Kidney (tissue), 22 donors: ENCODE measurements at places on chromosomes 16 and 17. TPM values are rescaled to one million over a fixed set of nuclear protein-coding genes. Genes with fewer than 3 reads are reported as not detected.

DNA sequence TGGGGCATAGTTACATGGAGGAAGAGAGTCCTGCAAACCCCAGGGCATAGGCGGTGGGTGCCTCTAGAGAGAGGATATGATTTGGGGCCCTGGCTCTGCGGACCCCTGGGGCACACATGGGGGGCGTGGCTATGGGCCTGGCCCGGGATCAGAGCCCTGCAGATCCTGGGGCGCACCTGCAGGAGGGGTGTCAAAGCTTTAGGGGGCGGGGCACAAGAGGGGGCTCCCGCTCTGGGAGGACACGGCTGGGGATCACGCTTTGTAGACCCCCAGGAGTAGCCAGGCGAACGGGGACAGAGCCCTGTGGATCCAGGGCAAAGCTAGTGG, 497 bp downstream of the BCL7C start:
- H3K4me1 ChIP-seq, result peaks cover 23% of the 10 kb centered on the region
- no peaks in the 10 kb centered on the region for H3K27me3 ChIP-seq
- H3K27ac ChIP-seq, result peak overlapping the region; percentile 91
- DNase-seq, result peak; percentile 40
- peaks cover 5% of the 10 kb centered on the region for H3K36me3 ChIP-seq

GRCh38 chr16:878886-879285, 78.4 kb upstream of the GNG13 start:
- no peak for DNase-seq
- H3K4me1 ChIP-seq, result no peaks in the 10 kb centered on the region
- H3K36me3 ChIP-seq, result no peaks in the 10 kb centered on the region
- no peak overlapping the region for H3K4me3 ChIP-seq

- no peaks in the 10 kb centered on the region for H3K27me3 ChIP-seq
- DNase-seq, result no peak
- H3K4me3 ChIP-seq, result peak overlapping the region; percentile 64
- H3K4me1 ChIP-seq, result no peaks in the 10 kb centered on the region
Measured at GRCh38 chr17:18858567-18859245, 775 bp downstream of the PRPSAP2 start.

DNA sequence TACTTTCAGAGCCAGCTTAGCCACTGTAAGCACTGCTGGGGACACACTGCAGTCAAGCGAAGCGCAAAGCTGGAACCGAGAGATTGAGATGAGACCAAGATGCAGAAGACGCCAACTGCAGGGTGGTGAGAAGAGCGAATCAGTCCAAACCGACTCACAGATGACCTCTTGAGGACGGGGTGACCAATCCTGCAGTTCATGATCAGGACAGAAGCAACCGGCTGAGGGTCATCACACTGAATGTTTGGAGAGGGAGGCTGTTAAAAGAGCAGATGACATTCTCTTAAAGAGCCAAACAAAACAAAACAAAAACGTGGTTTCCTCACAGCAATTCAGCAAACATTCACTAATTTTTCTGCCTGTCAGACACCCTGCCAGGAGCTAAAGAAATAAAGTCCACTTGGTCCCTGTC, 8.5 kb downstream of the HASPIN start:
- H3K4me1 ChIP-seq, result no peaks in the 10 kb centered on the region
- no peak overlapping the region for H3K4me3 ChIP-seq
- H3K27ac ChIP-seq, result no peak overlapping the region
- peak; percentile 61 for DNase-seq
- no peaks in the 10 kb centered on the region for H3K36me3 ChIP-seq

- H3K4me1 ChIP-seq, result peaks cover 11% of the 10 kb centered on the region
- H3K27ac ChIP-seq, result peak overlapping the region; percentile 96
- no peaks in the 10 kb centered on the region for H3K27me3 ChIP-seq
- H3K4me3 ChIP-seq, result peak overlapping the region; percentile 69
- no peaks in the 10 kb centered on the region for H3K36me3 ChIP-seq
Measured at GRCh38 chr16:46973996-46974324, 486 bp upstream of the DNAJA2 start.

- H3K36me3 ChIP-seq, result no peaks in the 10 kb centered on the region
- H3K4me1 ChIP-seq, result no peaks in the 10 kb centered on the region
- no peak overlapping the region for H3K4me3 ChIP-seq
- no peak for DNase-seq
- H3K27ac ChIP-seq, result no peak overlapping the region
Measured at GRCh38 chr17:7060165-7060891, 16.4 kb upstream of the SLC16A11 start.

Gene CDK10
- 118 TPM for total RNA-seq

- no peaks in the 10 kb centered on the region for H3K4me1 ChIP-seq
- H3K4me3 ChIP-seq, result no peak overlapping the region
- no peaks in the 10 kb centered on the region for H3K36me3 ChIP-seq
- no peaks in the 10 kb centered on the region for H3K27me3 ChIP-seq
- peak; percentile 45 for DNase-seq
- no peak overlapping the region for H3K27ac ChIP-seq
Measured at GRCh38 chr16:7268182-7268581, 64.5 kb upstream of the RBFOX1 start.

DNA sequence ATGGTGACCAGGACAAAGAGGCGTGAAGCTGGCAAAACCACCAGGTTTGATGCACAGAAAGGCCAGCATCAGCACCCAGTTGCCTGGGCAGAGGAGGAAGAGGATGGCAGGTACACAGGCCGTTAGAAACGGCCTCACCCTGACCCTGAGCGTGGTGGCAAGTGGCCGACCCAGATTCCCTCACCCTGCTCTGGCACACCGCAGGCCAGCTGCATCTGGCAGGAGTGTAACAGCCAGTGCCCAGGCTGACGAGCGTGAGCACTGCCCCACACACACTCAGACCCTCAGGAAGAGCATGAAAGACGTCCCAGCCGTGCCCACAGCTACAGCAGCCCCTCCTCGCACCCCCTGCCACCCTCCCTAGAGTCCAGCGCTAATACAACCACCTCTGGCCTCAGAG, 82.0 kb downstream of the ANKRD11 start:
- no peak overlapping the region for H3K27ac ChIP-seq
- peaks cover 4% of the 10 kb centered on the region for H3K4me1 ChIP-seq
- no peaks in the 10 kb centered on the region for H3K27me3 ChIP-seq
- no peak for DNase-seq
- no peaks in the 10 kb centered on the region for H3K36me3 ChIP-seq
- no peak overlapping the region for H3K4me3 ChIP-seq
